ENCODE measurements at places on chromosomes 3 and 15.

DNA sequence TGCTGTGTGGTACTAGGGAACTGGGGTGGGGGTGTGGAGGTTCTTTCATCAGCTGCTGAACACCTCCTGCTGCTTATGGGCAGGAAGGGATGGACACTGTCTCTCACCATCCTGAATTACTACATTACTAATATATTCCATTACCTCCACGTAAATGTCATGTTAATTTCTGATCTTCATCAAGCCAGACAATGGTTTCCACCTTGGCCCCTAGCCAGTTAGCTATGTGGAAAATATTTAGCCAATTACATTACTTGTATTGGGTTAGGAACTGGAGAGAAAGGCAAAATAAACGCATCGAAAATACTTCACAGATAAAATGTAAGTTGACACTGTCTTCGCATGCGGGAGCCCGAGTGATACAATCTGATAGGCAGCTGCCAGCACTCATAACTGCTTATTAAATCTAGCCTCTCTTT, 95.1 kb downstream of the FOXP1 start:
- DNase-seq, result no peak

DNA sequence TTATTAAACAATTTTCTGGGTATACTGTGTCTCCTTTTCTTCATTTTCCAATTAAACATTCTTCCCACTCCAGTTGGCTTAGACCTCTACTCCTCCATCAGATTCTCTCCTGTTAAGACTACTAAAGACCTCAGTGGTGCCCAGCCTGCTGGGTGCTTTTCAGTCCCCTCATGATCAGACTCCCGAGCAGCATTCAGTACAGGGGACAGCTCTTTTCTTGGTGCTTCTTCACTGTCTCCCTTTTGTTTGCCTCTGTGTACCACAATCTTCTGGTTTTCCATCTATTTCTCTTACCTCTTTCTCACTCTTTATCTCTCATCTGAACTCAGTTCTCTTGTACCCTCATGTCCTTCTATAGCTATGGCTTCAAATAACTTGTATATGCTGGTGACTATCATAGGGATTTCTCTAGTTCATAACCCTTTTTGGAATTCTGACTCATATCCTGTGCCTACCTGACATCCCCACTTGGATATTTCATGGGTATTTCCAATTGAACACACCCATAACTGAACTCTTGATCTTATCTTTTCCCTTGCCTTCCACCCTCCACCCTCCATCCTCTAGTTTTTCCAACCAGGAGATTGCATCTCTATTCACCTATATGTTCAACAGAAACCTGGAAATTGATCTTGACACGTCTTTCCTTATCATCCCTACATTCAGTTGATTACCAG, 55.6 kb upstream of the ABHD10 start:
- DNase-seq, result no peak

DNA sequence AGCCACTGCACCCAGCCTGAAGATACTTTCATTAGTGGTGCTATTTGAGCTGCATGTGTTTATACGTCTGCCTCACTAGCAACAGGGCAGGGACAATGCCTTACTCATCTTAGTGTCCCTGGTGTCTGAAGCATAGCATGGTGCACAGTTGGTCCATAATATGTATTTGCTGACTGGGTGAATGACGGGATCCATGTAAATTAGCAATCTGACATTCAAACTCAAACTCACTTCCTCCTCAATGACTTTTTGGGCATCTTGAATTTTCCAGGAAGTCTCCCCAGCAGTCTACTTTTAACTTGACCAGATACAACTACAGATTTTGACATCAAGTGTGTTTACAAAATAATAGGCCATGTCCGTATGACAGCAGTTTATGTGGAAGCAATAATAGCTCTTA, 3.0 kb upstream of the LDHAL6B start:
- DNase-seq, result no peak

DNA sequence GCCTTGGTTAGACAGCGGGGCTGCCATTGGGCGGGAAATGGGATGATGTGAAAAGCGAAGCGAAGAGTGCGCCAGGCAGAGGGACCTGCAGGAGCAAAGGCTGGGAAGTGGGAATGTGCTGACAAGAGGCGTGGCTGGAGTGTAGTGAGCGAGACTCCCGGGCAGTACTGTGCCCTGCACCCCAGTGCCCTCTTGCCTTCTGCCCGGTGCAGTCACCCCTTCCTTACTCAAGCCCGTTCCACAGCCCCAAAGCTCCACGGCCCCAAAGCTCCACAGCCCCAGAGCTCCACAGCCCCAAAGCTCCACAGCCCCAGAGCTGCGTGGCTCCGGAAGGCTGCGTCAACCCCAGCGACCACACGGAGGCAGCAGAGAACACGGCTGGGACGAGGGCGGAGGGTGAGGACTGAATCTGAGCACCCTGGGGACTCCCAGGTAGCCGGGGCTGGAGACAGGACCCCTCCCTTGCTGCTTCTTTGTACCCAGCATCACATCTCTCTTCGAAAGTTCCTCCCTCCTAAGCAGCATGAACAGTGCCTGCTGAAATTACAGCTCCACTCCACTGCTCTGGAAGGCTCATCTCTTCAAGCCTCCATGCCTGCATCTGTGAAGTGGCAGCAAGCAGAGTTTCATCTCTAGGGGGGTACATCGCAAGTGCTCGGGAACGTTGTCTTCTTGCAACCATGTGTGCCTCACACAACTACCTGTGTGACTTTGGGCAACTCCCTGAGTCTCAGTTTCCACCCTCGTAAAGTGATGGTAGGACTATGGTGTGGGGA, 108.9 kb downstream of the FBLN2 start:
- DNase-seq, result peak; percentile 83

- DNase-seq, result no peak
Measured at GRCh38 chr15:76309601-76310330, 1.5 kb downstream of the ETFA start.

DNA sequence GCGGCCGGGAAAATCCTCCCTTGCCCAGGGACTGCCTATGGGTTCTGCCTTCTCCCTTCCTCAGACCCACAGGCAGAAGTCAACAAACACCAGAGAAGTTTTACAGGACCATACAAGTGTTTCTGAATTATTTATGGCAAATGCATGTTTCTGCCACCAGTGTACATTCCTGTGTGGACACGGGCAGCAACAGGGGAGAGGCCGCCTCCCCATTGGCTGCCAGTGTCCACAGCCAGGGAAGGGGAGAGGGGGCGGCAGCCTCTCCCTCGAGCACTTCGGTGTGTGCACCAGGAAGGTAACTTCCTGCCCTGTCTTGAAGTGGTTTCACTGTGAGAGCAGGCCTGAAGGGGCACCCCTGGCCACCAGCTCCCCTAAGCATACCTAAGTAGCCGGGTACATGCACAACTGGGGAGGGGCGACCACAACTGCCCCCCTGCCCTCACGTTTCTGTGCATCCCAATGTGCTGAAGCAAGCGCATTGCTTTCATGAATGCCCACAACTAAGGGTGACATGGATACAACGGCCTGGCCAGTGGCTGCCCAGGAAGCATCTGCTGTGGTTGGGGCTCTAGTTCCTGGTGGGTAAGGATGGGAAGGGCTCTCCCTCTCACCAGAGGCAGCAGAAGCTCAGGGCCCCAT, 14.8 kb upstream of the SHISA5 start:
- DNase-seq, result no peak

DNA sequence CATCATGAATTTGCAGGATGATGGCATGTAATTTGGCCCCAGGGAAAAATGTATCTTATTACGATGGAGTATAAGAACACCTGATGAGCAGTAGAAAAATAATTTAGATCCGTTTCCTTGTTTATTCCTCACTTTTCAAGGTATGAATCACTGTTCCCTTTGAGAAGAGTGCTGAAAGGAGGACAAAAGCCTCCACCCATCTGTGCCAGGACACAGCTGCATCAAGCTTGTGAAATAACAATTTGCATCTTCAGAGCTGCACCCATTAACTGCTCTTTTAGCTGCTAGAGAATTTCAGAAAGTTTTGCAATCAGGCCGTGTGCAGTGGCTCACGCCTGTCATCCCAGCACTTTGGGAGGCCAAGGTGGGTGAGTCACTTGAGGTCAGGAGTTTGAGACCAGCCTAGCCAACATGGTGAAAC, 9.6 kb downstream of the CLDND1 start:
- no peak for DNase-seq

Measured in HEK293T (cell line).